ENCODE measurements at places on chromosomes 1 and 21. TPM values are rescaled to one million over a fixed set of nuclear protein-coding genes. Genes with fewer than 3 reads are reported as not detected.

The VHLL gene
- 0.34 TPM for total RNA-seq

The FAM72C gene
- total RNA-seq: 0.61 TPM

The LCE2C gene
- not detected for total RNA-seq

The CELA2B gene
- not detected for total RNA-seq

The HFM1 gene
- 0.53 TPM for total RNA-seq

The SMCP gene
- total RNA-seq: not detected

The TARBP1 gene
- total RNA-seq: 17.8 TPM

The PTAFR gene
- total RNA-seq: 0.24 TPM

The CFAP57 gene
- 0.18 TPM for total RNA-seq

The PDZK1IP1 gene
- total RNA-seq: not detected

Data from astrocyte (in vitro differentiated cells and primary cell).